ENCODE measurements at places on chromosomes 11 and 22. TPM values are rescaled to one million over a fixed set of nuclear protein-coding genes. Genes with fewer than 3 reads are reported as not detected.

NEFH gene
- total RNA-seq = 0.07 TPM

ACER3 gene
- 30.2 TPM for total RNA-seq

SOX10 gene
- total RNA-seq = not detected

- no peak for DNase-seq
Observed at GRCh38 chr11:30513087-30513486, 73.1 kb downstream of the MPPED2 start.

DNA sequence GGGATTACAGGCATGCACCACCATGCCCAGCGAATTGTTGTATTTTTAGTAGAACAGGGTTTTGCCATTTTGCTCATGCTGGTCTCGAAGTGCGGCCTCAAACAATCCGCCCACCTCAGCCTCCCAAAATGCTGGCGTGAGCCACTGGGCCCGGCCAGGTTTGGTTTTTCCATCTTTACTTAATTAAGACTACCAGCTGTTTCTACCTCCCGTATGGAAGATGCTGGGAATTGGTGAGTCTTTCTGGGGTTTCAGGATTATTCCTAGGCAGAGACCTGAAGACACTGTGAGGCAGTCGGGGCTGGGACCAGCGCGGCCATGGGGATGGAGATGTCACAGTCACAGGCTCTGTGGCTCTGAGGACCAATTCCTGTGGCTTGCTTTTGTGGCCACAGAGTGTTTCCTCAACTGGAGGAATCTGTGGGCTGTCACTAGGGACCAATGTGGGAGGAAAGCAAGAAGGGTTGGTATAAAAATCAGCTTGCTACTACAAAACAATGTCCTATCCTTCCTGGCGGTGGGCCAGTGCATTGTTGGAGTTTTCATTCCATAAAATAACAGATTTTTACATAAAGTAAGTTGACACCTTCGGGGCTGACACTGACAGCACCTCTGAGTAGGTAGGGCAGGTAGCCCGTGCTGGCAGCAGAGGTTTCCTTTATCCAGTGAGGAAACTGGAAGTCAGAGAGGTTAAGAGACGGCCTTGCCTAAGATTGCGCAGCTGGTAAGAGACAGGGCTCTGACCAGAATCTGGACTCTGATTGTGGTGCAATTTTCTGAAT is 8.4 kb upstream of the FTH1 start:
- DNase-seq = no peak

DNA sequence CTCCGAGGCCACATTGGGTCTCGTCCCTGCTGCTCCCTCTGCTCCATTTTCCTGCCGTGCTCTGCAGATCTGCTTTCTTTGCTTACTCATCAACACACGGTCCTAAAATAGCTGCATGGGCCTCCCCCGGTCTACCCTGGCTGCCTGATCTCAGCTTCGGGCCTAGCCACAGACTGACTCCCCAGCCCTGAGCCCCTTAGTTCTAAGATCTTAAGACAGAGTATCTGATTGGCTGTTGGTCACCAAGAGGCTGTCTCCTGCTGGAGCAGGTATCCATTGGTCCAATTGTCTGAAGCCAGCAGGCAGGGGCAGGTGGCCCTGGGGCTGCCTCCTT is 53.7 kb upstream of the NECTIN1 start:
- no peak for DNase-seq

DNA sequence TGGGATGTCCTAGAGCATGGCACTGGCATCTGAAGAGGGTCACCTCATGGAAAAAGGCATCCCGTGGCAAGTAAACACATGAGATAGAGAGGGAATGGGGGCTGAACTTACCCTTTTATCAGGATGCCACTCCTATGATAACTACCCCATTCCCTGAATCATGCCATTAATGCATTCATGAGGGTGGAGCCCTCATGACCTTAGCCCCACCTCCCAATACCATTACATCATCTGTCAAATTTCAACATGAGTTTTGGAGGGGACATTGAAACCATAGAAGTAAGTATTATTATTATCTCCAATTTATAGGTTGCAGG is 65.2 kb downstream of the MTNR1B start:
- DNase-seq = no peak
